HFFc6 (cell line): ENCODE measurements at places on chromosomes 3 and 15. TPM values are rescaled to one million over a fixed set of nuclear protein-coding genes. Genes with fewer than 3 reads are reported as not detected.
A peak's percentile ranks its signal among the peaks of the same experiment; 100 is the strongest.

GRCh38 chr3:172201136-172201869, 161.9 kb downstream of the FNDC3B start:
- peak; percentile 46 for DNase-seq

- no peak for DNase-seq
Observed at GRCh38 chr3:117563063-117563462, 853.5 kb downstream of the TUSC7 start.

DNA sequence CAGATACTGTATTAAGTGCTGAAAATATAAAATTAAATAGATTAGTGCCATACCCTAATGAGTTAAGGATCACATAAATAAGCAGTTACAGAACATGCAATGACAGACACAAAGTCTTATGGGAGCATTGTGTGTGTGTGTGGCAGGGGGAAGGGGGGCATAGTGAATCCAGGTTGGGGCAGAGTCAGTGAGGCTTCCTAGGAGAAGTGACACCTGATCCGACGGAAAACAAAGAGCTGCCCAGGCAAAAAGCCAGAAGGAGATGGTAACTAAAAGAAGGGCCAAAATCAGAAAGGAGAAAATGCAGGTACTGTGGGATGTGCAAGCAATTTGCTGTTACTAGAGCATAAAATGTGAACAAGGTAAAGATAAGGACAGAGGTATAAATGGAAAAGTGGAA, 80.1 kb upstream of the CHRM5 start:
- DNase-seq: no peak

DNA sequence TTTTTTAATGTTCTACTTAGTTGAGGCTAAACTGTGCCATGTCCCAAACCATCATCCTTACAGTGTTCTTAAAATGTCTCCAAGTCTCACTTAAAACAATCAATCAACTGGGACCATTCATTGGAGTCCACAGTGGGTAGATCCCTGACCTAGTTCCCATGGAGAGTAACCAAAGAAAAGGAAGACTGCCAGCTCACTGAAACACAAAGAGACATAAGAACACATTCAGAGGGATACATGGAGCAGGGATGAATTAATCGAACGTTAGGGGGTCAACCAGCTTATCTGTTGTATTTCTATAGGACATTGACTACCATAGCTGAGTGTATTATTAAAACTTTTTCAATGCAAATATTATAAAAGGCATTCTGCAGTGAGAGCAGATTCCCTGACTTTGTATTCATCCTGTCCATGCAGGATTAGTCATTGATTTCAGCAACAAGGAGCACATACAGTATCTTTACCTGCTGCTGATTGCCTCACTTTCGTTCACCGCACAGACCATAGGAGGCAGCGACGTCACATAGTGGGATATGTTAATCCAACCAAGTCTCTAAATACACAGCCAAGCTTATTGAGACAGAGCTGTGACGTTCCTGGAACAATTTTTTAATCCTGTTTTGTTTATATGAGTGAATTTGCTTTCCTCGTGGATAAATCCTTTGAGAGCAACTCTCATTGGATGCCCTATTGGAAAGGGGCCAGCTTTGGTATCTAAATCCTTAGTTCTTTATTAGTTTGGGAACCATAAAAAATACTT, 364.9 kb upstream of the RBMS3 start:
- peak; percentile 46 for DNase-seq

DNA sequence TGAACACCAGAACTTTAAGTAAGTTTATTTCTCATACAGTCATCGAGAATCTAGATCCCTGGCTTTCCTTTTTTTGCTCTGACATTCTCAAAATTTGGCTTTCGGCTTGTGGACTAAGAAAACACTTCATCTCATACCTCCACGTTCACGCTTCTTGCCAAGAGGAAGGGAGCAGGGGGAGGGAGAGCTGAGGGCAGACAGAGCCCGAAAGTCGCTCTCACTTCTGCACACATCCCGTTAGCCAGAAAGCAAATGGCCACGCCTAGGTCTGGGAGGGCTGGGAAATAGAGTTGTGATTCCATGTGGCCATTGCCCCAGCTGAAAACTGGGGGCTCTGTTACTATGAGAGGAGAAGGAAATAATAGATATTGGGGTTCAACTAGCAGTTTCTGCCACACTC, 57.3 kb downstream of the MAP6D1 start:
- no peak for DNase-seq

DNA sequence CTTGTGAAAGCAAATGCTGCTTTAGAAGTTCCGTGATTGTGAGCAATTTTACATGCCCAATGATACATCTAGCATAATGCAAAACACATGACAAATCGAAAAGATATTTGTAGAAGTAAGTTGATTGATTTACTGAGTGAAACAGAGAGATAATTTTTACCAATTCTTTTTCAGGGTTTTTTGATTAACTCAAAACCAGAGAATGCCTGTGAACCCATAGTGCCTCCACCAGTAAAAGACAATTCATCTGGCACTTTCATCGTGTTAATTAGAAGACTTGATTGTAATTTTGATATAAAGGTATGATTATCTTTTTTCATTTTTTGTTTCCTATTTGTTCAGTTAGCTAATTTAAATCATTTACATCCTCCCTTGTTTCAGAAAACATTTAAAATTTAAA, 58.8 kb downstream of the RNF13 start:
- no peak for DNase-seq

DNA sequence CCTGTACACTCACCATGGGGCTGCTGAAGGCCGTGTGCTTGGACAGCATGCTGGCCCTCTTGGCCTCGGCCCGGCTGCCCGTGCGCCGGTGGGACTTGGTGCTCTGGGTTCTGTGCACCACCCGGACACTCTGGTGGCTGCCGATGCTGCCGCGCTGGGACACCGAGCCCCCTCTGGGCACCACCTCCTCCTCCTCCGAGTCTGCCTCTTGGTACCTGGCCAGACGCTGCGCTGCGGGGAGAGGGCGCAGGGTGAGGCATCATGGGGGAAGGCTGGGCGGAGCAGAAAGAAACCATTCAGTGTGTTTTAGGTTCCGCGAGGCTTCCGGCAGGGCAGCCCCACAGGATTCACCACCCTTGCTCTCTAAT, 145.0 kb downstream of the ATP10A start:
- DNase-seq: no peak

DNA sequence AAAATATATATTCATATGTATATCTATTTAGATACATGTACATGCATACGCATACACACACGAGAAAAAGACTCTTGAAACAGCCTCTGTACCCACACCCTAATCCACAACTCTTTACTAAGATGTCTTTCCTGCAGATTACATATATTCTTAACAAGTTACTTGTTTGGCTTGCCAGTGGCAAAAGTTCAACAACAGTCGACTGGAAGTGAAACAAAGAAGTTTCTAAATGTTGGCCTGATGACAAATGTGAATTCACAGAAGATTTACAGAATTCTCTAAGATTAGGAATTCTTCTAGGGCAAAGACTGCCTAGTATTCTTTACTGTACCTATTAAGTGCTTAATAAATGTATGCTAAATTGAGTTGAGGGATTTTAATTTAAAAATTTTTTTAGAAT, 116.8 kb downstream of the CDIN1 start:
- no peak for DNase-seq

GRCh38 chr3:141330235-141330634, 38.1 kb upstream of the ZBTB38 start:
- DNase-seq: no peak

DNA sequence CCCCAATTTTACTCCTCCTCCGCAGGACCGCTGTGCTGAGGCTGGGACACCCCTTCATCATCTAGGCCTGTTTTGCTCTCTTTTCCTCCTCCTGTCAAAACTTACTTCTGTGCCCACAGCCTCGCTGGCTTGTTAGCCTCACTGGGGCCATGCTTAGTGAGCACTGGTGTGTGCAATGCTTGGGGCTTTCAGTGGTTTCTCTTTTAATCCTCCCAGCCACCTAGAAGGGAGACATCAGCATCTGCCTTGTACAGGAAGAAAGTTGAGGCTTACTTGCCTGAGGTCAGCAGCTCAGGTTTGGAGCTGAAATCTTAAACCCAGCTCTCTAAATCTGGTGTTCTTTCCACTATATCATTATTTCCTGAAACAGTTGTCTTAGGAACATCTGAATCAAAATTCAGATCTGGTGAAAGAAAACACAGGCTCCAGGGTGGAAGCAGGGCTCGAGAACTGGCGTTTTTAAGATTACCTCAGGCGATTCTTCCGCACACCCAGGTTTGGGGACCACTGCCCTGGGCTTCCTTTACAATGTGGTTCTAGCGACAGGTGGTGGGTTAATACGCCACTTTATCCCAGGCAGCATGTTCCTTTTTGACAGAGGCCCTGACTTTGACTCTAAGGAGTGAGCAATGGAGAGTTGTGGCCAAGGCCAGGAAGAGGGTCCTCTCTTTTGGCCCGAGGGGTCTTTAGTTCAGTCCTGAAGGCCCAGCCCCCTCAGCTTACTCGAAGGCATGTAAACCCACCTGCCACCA, 3.8 kb downstream of the THSD4 start:
- no peak for DNase-seq

DNA sequence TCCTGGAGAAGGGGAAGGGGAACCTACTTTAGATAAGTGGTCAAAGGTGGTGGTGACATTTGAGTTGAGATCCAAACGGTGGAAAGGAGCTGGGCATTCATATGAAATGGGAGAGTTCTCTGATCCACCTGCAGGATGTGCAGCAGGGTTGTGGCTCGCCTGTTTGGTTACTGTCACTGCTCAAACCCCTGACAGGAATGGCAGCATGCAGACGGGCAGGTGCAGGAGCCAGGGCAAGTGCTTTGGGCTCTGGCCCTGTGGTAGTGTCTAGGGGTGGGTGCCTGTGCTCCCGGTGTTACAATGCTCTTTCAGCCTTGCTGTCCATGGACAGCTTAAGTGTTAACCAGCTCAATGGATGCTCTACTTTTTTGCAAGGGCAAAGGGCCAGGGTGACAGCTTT, 18.5 kb downstream of the PAQR9 start:
- DNase-seq: no peak

GRCh38 chr3:185280572-185281365, 26.9 kb upstream of the EHHADH start:
- DNase-seq: peak; percentile 65

DNA sequence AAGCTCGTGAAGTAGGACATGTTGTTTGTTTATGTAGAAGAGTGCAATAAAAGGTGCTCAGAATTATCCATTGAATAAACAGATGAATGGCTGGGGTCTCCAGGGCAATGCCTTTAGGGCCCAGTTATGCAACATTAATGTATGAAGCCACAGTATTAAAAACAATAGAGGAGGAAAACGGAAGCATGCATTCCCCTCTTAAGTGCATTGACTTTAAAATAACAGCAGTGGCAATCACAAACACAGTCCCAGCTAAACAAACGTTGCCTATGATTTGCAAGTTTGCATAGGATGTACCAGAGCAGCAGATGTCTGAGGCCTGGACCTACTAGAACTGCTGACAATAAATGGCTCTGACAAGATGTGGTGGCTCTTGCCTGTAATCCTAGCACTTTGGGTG, 60.6 kb upstream of the GCNT3 start:
- DNase-seq: no peak

GRCh38 chr15:43253431-43254403, 13.0 kb downstream of the TGM5 start:
- no peak for DNase-seq

- no peak for DNase-seq
Observed at GRCh38 chr3:105436687-105437086, 70.0 kb downstream of the ALCAM start.

- DNase-seq: no peak
Observed at GRCh38 chr15:26565542-26565941, 207.3 kb downstream of the GABRB3 start.

DNA sequence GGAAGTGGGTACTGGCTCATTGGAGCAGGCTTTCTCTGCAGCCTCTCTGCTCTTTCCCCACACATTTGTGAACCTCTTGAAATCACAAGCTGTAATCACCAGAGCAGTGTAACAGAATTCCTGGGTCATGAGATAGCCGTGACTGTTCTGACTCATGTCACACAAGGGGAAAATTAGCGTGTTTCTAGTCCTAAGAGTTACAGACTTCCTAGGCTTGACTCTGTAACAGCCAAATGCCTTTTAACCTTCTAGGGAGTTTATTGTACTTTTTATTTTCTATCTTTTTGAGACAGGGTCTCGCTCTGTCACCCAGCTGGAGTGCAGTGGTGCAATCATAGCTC, 54.7 kb upstream of the TRAK1 start:
- DNase-seq: peak; percentile 95

GRCh38 chr3:71380096-71380495, 203.4 kb downstream of the FOXP1 start:
- DNase-seq: no peak

DNA sequence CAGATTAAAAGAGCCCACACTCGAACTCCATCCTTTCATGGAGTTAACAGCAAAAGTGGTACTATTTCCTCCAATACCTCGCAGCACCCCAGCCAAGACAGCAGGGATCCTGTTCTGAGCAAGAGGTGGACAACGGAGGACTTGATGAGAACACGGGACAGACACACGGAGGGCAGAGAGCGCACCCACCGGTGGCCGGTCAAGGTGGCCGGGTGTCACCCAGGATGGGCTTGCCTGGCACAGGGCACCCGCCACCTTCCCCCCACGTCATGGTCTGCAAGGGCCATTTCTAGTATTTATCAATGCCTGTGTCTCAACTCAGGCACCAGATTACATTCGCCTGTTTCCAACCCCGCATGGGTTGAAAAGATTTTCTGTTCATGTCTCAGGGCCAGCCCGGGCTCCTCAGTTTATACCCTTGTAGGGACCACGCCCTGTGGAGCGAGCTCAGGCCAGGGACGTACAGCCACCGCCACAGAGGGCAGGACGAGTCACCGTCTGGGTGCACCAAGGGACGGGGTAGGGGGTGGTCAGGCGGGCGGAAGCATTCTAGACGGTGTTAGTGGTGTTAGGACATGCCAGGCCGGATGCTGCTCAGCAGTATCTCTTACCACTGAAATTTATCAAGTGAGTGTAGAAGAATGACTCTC, 64.2 kb downstream of the CYFIP1 start:
- no peak for DNase-seq

DNA sequence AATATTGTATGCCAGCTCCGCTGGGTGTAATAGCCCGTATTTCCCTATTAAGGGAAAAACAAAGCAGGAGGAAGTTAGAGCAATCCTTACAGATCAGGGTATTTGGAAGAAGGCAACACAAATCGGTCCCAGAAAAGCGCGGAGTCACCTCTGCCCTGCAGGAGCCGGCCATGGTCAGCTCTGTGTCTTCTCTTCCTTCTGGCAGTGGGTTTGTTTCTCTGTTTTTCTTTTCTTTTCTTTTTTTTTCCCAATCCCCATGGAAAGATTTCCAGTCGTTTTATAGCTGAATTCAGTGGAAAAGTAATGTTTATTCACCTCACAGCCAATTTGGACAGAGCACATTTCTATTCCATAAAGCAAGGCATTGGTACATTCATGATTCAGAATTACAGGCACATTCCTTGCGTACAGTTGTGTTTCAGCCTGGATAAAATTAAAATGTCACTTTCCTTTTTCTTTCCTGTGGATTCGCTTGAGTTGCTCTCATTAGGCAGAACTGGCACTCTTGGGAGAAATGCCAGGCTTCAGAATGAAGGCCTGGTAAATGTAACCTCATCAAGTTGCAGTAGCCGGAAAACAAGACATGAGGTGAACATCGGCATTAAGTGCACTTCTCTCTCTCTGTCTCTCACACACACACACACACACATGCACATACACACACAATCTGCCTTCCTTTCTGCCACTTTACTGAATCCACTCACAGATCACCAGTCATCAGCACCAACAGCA, 204.5 kb upstream of the UBE2E1 start:
- DNase-seq: no peak

- DNase-seq: no peak
Observed at GRCh38 chr3:32237670-32238452, 619 bp upstream of the CMTM8 start.

The PAQR9 gene
- total RNA-seq: 0.11 TPM in 1 of 2 replicates, not detected in the other

The SLC9C1 gene
- not detected in 3 replicates for total RNA-seq

The KNG1 gene
- total RNA-seq: not detected in 2 replicates

The ZMYND10 gene
- 0.84 to 0.97 TPM in 2 of 3 replicates, not detected in the other for total RNA-seq

The CPN2 gene
- total RNA-seq: 0.15 to 0.56 TPM (median 0.23 TPM) in 3 replicates

The ALS2CL gene
- total RNA-seq: 2.4 to 3.0 TPM (median 2.8 TPM) in 3 replicates

The AQP9 gene
- not detected in 3 replicates for total RNA-seq
